Activated naive CD4-positive, alpha-beta T cell treated with anti-CD3 and anti-CD28 coated beads, Interleukin-2, amount 50 U/mL, for 72 hours (primary cell): ENCODE measurements at places on chromosomes 7 and 10. TPM values are rescaled to one million over a fixed set of nuclear protein-coding genes. Genes with fewer than 3 reads are reported as not detected.

GRCh38 chr10:14184841-14185315 is 145.8 kb downstream of the FRMD4A start:
- DNase-seq: peak; percentile 52

The NCF1 gene
- 3.2 TPM for total RNA-seq

DNA sequence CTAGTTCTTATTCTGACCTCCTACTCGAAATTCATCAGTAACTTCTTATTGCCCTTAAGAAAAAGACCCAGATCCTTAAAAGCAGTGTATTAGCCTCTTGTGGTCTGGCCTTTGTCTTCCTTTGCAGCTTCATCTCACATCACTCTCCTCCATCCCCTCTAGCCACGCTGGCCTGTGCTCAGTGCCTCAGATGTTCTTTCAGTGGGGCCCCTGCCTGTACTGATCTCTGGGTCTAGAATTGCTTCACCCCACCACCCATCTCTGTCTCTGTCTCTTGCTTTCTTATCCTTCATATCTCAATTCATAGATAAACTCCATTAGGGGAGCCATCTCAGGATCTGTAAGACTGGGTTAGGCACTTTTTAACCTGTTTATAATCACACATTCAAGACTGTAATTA is 1178.5 kb upstream of the C7orf33 start:
- no peak for DNase-seq

DNA sequence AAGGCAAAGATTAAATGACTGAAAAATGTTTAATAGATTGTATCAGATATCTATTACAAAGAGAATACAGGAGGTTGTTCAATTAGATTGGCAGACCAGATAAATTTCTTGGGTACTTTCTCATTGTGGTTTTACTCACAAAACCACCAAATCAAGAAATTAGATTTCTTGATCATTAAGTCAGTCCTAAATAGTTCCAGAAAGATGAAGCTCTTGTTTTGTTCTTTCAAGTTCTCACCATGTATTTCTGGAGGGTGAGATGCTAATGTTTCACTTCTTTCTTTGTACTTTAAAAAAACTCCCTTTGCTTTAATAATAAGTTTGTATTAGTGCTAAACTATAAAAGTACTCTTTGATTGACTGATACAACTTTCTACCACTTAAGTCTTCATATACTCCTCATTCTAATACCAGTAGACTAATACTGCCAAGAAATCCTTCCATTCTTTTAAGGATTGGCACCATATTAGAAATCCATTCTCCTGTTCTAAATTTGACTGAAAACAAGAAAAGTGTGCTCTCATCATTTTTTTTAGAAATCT is 69.4 kb downstream of the RNF133 start:
- no peak for DNase-seq

DNA sequence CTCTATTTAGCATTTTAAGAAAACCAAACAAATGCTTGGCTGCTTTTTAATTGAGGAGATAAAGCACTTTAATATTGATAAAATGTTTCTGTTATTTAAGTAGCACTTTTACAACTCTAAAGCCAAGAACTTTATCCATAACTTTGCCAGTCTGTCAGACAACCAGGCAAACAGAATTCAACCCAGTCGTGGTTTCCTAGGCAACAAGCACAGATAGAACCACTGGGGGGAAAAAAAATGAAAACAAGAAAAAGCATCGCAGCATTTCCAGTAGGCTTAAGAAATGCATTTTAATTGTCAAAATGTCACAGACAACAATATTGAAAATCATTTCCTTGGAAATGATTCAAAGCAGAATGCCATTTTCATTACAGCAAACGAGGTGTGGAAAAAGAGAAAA is 323.4 kb downstream of the PARD3 start:
- no peak for DNase-seq

GRCh38 chr10:10094691-10095090 is 923.0 kb upstream of the CELF2 start:
- no peak for DNase-seq

The OPALIN gene
- total RNA-seq: not detected

The IGFBP3 gene
- 0.31 TPM for total RNA-seq

The SLC29A4 gene
- 5.3 TPM for total RNA-seq

DNA sequence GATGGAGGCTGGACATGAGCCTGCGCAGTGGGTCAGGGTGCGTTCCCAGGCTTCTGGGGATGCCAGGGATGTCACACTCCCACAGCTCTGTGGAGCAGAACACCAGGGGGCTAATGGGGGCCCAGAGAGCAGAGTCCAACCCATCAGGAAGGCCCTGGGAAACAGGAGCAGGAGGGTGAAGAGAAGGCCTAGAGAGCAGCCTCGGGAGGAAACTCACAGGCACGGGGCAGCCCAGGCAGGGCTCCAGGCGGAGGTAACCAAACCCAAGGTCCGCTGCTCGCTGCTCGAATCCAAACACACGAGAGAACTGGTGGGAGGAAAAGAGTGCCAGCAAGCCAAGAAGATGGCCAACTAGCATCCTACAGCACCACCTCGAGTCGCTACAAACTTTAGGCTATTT is 130.7 kb upstream of the LANCL2 start:
- no peak for DNase-seq

GRCh38 chr7:70557338-70557737 is 574.6 kb upstream of the GALNT17 start:
- no peak for DNase-seq

The ANXA8 gene
- total RNA-seq: not detected

GRCh38 chr10:69070951-69071350 is 17.0 kb upstream of the SRGN start:
- no peak for DNase-seq

The ACTL6B gene
- total RNA-seq: not detected

DNA sequence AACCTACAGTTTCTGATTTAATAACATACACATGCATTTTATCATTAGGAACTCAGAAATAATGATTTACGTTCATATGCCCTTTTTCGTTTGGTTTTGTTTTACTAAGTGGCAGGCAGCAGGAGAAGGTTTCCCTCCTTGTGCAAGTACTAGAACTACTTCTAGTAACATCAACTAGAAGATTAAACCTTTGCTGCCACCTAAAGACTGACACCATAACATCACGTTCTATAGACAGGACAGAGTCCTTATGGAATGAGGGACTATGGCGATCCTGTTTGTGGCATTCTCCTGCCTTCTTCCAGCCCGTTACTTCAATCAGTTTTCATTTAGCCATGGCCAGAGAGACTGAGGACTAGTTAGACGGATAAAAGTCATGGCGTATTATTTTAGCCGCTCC is 53.2 kb downstream of the GAD2 start:
- DNase-seq: no peak

- DNase-seq: no peak
Measured at GRCh38 chr10:55163388-55163979, 362.5 kb upstream of the PCDH15 start.

GRCh38 chr7:120995654-120996053 is 7.1 kb downstream of the CPED1 start:
- no peak for DNase-seq

GRCh38 chr10:61279400-61279799 is 173.8 kb downstream of the TMEM26 start:
- no peak for DNase-seq

- peak; percentile 62 for DNase-seq
Measured at GRCh38 chr10:43606323-43607198, at the start of gene ZNF485. ZNF485 (plus strand) TSS chr10:43606438; CDS start chr10:43607051, 613 bp downstream.

- no peak for DNase-seq
Measured at GRCh38 chr7:102119925-102120324, 166.7 kb upstream of the SH2B2 start.

The SLC13A1 gene
- total RNA-seq: not detected

DNA sequence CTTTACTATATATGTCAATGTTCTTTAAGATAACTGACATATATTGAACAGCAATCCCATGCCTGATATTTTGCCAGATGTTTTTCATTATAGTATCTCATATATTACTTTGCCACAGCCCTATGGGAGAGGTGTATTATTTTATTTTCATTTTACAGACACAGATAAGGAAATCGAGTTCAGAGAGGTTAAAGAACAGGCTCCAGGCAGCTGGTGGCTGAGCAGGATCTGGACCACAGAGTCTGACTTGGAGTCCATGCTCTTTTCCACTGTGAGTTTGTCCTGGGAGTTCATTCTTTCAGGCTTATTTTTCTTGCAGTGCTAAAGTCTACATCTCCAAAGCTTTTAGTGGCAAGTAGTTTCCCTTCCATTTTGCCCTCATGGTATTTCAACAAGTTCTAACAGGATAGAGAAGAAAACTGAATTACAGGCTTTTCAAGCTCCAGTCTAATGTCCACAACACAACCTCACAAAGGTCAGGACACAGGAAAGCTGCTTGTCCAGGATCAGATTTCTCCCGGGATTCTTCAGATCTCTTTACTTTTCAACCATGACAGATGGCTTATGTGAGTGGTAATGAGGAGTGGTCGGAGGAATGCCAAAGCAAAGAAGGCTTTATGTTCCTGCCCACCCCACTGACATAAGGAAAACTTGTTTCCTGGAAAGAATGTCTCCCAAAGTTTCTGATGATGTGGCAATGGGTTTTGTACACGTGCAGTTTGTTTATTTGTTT is 13.1 kb upstream of the SLC35B4 start:
- no peak for DNase-seq

The AKR1B15 gene
- total RNA-seq: not detected

The EN2 gene
- total RNA-seq: not detected

DNA sequence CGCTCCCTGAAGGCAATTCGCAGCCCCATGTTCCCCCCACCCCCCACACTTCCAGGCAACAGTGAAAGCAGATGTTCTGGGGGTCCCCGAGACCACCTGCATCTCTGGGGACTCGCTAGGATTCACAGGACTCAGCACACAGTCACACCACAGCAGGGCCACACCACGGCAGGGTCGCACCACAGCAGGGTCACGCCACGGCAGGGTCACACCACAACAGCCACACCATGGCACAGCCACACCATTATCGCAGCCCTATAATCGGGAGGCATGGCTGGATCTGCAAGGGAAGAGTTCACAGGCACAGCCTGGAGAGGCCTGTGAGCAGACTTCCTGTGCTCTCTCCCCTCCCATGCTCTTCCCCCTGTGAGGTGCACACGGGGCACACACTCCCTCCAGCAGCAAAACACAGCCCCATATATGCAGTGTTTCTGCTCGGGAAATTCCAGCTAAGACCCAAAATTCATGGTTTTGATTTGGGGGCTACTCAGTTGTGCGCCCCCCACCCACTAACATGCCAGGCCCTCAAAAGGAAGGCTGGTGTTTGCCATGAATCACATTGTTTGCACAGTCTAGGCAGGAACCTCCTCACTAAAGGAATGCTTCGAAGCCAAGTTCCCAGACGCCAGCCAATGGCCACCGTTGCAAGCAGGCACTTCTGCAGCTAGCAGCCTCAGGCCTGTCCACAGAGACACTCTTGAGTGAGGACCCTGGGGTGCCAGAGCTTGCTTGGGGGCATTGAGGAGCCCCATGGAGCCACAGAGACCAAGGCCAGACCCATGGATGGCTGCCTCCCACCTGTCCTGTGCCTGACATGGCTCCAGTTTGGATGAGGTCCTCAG is 7.0 kb upstream of the DPYSL4 start:
- no peak for DNase-seq

GRCh38 chr10:65032867-65033769 is 1511.9 kb downstream of the REEP3 start:
- DNase-seq: no peak

The SLC26A3 gene
- not detected for total RNA-seq

GRCh38 chr10:109956454-109957091 is 33.3 kb upstream of the XPNPEP1 start:
- DNase-seq: peak; percentile 27

The OPN1SW gene
- total RNA-seq: not detected

The SPOCK2 gene
- 170 TPM for total RNA-seq

- no peak for DNase-seq
Measured at GRCh38 chr7:156554488-156554887, 86.1 kb upstream of the RNF32 start.

GRCh38 chr10:124251317-124252065 is 158.1 kb upstream of the CHST15 start:
- no peak for DNase-seq

GRCh38 chr10:72511459-72511858 is 114.4 kb downstream of the MICU1 start:
- no peak for DNase-seq

DNA sequence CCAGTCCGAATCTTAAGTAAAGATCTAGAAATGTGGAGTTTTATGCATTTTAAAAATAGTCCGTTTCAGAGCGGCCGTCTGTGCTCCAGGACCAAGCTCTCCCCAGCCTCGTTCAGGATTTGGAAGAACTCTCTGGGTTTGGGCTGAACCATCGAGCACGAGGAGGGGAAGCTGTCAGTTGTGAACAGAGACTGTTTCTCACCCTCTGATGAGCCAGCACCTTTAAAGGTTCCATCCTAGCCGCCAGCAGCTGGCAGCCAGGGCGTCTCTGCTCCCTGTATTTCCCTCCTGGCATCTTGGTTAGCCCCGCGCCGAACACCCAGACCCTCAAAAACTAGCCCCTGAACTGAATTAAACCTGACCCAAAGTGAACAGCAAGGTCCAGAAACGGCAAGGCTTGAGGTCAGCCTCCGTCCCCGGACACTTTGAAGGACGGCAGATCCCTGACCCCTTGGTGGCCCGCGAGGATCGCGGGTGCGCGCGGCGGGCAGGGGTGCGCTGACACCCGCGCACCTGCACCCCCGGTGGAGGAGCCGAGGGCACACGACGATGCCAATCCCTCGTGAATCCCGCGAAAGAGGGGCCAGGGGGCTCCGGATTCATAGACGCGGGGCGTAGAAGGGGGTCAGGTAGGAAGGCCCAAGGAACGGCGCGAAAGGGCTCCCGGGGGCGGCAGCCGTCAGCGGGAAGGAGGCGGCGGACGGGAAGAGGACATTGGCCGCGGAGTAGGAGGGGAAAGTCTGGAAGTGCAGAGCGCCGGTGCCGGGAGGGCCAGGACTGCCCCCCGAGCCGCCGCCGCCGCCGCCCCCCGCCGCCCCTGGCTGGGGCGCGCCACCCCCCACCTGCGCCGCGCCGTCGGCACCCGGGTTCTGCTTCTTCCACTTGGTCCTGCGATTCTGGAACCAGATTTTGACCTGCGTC is 2.7 kb downstream of the NKX1-2 start:
- no peak for DNase-seq

The ASB10 gene
- total RNA-seq: not detected

DNA sequence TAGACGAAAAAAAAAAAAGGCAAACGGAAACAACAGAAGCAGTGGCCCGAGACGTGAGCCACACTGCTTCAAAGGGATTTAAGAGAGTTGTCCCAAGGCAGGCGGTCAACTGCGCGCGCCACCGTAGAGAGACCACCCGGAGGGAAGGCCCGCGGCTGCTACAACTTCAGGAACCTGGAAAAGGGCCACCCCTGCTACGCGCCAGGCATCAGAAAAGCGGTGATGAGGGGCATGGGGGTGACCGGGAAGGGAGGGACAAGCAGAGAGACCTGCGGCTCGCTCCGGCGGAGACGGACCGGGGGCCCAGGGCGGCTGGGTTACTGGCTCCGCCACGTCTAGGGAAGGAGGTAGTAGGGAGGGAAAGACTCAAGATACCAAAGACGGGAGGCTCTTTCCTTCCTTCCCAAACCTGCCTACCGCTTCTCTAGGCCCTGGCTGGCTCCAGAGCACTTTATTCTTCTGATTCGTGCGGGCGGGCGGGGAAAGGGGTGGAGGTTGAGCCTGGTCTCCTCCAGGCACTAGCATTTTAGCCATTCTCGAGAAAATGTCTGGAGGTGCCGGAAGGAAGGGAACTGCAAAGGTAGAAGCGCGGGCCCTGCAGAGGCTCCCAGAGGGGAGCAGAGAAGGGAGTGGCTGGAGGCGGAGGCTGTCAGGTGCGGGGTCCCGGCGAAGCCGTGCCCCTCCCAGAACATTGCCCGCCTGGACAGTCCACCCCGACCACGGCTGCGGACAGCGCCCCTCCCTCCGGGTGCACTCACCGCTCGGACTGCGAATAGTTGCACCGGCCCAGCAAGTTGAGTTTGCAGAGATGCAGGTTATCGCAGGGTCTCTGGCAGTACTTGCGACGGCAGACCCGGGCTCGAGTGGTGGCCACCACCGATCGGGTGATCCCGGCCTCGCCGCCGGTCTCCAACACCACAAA is 993 bp downstream of the ZC3HAV1 start:
- DNase-seq: peak; percentile 74

GRCh38 chr7:117863618-117864017 is 9.6 kb downstream of the CTTNBP2 start:
- DNase-seq: no peak
